ENCODE measurements at places on chromosomes 13 and 19.

GRCh38 chr13:90287521-90287920 lies 1060.0 kb upstream of the MIR17HG start:
- DNase-seq, result no peak

- DNase-seq, result no peak
Observed at GRCh38 chr19:42249149-42249750, 5.7 kb downstream of the ERF start.

- no peak for DNase-seq
Observed at GRCh38 chr19:39953915-39954314, 17.1 kb upstream of the PSMC4 start.

GRCh38 chr13:113604186-113604585 lies 19.6 kb downstream of the TFDP1 start:
- DNase-seq, result no peak

DNA sequence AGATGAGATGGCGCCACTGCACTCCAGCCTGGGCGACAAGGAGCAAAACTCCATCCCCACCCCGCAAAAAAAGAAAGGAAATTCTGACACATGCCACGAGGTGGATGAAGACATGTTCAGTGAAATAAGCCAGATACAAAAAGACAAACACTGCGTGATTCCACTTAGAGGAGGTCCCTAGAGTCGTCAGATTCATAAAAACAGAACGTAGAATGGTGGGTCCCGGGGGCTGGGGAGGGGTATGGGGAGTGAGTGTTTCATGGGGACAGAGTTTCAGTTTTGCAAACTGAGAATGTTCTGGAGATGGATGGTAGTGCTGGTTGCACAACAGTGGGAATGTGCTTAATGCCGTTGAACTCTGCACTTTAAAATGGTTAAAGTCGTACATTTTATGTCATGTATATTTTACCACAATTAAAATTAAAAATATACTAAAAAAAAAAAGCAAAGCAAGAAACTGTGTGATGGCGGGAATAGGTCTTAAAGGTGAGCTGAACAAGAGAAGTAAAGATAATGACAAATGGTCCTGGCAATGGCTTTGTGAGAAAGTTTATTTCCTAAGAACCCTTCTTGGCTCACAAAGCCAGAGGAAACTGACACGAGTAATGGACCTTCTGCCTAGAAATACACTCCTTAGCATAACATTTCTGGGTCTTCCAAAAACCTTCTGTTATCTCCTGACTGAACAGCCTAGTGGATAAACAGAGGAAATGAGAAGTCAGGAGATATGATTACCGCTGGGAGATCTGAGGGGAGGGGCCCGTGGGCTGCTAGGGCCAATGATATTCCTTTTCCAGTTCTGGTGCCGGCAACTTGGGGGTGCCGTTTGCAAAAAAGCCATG lies 4.2 kb upstream of the SPC24 start:
- no peak for DNase-seq

GRCh38 chr19:9130965-9131364 lies 4.2 kb upstream of the OR7G3 start:
- DNase-seq, result no peak

DNA sequence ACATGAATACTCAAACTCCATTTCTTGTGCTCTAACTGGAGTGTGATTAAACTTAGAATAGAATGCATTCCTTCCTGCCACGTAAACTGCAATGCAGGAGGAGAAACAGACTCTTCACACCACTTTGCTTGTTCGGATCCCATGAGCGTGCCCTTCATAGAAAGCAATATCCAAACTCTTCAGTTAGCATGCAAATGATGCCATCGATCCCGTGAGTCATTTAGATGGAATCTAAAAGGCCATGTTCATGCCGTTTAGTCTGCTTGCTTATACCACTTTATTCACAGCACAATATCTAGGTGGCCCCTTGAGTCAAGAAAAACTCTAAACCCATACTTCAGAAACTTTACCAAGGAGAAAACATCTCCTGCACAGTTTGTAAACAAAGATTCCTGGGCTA lies 225.8 kb downstream of the OXGR1 start:
- DNase-seq, result no peak

Measured in stimulated activated CD4-positive, alpha-beta T cell treated with anti-CD3 and anti-CD28 coated beads, TNF-alpha, amount 100 ng/mL, for 24 hours (primary cell).